ENCODE measurements at places on chromosomes 7 and 10. TPM values are rescaled to one million over a fixed set of nuclear protein-coding genes. Genes with fewer than 3 reads are reported as not detected.

DNA sequence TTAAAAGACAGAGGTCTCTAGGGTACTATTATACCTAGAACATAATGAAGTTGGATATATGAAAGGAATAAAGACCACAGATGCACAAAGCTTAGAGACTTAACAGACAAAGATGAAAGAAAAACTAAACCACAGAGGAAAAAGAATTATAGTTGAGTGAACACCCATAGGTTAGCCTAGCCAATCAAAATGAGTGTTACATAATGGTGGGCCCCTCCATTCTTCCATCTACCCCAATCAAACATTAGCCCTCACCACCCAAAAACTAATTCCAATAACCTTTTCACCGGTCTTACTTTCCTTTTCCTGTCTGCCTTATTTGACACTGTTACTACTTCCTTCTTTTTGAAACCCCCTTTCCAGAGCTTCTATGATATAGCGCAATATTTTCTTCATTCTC is 130.1 kb downstream of the ELMO1 start:
- no peak for DNase-seq

DNA sequence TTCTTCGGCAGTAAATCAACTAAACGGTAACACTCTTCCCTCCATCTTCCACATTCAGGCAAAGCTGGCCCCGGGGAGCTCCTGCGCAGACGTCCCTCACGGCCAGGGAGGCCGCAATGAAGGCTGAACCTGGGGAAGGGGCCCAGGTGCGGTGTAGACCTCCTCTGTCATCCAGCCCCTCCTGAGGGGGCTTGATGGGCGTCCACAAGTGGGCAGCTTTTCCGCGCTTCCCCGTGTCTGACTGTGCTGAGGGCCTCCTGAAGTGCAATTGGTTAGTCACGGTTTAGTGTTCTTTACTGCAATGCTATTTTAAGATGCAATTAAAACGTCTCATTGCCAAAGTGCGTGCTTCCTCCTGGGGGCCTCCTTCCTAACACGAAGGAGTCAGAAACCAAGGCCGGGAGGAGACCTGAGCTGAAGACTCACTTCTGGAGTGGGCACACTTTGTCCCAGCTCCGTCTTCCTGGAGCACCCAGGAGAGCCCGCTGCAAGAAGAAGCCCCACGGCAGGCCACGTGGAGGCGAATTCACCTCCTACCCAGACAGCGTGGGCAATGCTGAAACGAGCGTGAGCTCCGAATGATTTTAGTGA is 173.3 kb downstream of the ELFN1 start:
- DNase-seq, result no peak

- no peak for DNase-seq
Measured at GRCh38 chr7:94325122-94325475, 69.6 kb upstream of the COL1A2 start.

- no peak for DNase-seq
Measured at GRCh38 chr10:7410301-7410861, 453 bp downstream of the SFMBT2 start.

DNA sequence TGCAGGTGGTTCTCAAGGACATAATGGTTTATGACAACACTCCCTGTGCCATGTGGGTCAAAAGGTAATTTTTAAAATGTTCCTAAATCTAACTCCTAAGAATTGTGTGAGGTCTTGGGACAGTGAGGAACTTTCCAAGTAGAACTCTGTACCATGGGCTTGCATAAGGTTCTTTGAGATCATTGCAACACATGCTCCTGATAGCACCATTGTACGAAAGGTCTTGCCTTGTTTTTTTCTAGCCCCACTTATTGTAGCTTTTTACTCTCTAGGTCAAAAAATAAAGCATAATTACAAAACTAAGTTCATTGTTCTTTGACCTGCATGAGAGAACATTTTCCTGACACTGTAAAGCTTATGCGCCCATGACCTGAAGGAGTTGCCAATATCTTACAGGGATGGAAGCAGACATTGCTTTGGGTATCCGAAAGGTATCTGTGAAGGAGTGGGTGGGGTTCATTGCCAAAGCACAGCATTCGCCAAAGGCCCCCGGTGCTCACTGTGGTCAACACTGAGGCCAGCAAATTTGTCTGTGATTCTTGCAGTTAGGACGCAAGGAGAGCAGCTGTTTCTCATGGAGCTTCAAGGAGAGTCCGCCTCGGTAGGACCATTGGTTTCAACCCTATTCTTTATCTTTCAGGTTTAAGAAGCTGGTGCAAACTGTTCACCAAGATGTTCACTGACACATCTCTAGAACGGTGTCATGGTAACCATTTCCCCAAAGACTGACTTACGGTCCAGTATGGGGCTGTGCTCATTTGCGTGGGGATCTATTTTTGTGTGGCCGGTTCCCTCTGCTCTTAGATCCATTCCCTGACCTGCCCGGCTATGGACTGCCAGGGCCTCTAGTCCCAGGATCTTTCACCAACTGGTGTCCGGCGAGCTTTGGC is 7.6 kb upstream of the PRKAG2 start:
- DNase-seq, result no peak

The ACBD7 gene
- 5.8 TPM for polyA plus RNA-seq

The MYH16 gene
- 0.17 TPM for polyA plus RNA-seq
